ENCODE measurements at places on chromosomes 11 and 22.

DNA sequence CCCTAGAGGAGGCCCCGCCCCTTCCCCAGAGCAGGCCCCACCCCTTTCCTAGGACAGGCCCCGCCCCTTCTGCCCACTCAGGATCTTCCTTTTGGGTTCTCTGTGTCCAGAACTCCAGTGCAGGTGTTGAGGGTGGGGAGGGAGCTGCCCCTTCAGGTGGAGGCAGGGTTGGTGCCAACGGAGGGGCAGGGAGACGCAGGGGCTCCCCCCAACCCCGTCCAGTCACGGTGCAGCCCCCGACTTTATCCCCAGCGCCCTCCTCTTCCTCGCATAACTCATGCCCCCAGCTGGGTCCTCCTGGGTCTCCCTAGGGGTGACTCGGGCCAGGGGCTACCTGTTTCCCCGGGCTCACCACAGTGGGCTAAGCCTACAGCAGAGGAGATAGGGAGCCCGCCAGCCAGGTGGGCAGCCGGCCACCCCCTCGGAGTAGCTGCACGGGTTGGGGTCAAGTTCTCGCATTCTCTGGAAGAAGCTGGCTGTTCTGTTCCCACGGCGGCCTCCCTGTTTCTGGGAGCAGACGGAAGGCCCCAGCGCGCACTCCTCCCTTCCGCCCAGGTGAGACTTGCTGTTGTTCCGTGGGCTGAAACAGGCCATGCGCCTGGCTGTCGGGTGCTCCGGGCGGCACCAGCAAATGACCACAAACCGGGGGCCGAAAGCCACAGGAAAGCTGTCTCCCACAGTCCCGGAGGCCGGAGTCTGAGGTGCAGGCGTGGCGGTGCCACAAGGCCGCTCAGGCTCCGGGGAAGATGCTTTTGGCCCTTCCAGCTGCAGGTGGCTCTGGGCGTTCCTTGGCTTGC lies 38.9 kb downstream of the MUC2 start:
- DNase-seq, result peak; percentile 27

GRCh38 chr11:96538104-96538503 lies 148.3 kb downstream of the JRKL start:
- DNase-seq, result no peak

GRCh38 chr11:109383306-109383705 lies 38.7 kb upstream of the C11orf87 start:
- no peak for DNase-seq

- no peak for DNase-seq
Measured at GRCh38 chr11:27055065-27055682, 14.6 kb downstream of the BBOX1 start.

GRCh38 chr11:8756201-8756600 lies 73.6 kb downstream of the RPL27A start:
- no peak for DNase-seq

DNA sequence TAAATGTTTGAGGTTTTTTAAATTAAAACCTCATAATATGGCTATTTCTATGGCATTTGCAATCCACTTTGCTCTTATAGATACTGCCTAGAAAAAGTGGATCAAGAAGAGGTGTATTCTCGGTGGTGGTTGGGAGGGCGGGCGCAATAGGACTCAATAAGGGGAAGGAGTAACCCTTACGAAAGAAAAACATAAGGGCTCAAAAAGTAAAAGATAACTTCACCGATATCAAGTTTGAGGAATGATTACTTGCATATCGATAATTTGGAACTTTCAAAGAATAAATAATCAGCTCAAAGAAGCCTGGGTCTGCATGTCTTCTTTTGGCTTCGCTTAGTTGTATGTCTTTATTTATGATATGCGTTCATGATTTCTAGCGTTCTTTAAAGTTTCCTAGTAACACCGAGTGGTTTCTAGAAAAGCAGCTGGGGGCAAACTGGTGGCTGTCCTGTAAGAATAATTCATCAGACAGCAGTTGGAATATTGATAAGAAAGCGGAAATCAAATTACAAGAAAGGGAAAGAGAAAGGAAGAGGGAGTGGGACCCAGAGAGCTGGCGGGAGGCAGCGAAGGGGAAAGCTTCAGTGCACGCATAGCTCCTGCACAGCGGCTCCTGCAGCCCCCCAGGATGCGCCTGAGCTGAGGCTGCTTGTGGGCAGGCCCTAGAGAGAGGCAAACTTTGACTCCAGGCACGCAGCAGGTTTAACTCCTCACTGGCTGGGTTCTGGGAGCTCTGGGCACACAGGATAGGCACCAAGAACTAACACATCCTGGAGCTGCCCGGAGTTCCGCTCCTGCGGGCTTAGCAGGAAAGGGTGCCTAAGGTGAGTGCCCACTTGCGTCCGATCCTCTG lies 9.1 kb upstream of the FLI1 start:
- DNase-seq, result peak; percentile 76

Measured in GM23338 (cell line).